ENCODE measurements at places on chromosomes 13 and 19. TPM values are rescaled to one million over a fixed set of nuclear protein-coding genes. Genes with fewer than 3 reads are reported as not detected.

DNA sequence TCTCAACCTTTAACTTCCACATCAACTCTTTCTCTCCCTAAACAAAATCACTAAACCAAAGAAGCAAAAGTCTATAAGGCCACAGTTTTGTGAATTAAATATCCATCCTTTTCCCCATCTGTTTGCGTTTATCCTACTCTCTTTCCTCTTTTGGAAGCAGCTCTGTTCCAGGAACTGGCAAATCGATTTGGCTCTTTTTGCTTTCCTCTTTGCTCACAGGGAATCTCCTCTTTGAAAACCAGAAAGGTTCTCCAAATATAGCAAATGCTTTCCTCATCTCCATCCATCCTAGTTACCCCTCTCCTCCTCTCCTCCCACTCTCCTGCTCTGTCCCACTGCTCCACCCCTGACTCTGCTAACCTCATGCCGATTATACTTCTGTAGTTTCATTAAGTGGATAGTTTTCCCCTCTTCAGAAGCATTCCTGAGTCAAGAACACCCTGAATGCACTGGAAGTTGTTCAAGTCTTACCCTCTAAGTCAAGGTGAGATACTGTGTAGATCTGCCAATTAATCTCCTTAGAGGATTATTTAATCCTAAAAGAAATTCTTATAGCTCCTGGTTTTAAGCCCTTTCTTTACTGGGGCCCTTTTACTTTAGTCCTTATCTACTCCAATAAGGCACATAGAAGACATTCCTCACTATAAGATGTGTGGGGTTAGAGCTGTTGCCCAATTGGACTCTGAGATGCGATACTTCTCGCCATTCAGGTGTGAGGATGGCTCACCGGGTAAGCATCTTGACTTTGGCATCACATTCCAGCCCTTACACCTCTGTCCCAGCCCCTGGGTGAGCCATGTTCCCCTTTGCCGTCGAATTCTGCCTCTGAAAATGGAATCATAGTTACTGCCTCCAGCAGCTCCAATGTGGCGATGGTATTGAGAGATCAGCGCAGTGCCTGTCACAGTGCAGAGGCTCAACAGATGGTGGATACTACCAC lies 67.6 kb downstream of the COL4A2 start:
- DNase-seq, result no peak

DNA sequence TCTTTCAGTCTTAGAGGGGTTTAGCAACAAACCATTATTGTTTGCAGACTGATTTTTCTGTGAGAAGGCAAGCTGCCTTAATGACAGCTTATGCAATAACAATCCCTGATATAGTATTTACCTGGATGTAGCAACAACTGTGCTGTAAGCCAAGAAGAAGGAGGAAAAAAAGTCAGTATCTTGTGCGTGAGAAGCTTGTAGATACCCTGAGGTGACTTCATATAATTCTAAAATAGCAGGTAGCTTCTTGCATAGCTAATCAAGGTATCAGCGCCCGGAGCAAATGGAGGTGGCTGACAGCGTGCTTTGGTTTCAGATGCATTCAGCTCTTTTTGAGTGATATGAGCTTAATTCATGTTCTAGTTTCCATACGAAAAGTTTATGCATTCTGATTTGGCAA lies 309.8 kb downstream of the KLF5 start:
- DNase-seq, result no peak

DACH1 gene
- 0.04 TPM for total RNA-seq

CDC42EP5 gene
- 0.38 TPM for total RNA-seq

- DNase-seq, result no peak
These were observed 569.2 kb downstream of the MYO16 start for GRCh38 chr13:109198585-109198984.

DNA sequence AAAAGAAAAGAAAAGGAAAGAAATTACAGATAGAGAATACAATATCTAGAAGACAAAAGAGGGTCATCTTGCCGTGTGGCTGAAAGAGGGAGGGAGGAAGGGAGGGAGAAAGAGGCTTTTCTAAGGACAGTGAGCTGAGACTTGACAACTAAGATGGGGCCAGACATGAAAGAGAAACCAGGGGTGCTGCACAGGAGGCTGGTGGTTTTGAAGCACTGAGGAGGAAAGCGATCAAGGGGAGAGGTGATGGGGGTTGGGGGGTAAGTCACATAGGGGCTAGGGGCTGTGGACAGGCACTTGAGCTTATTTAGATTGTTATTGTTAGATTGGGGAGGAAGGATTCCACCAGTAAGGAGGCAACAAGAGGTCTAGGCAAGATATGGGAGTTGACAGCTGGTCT lies 17.3 kb downstream of the PNPLA6 start:
- DNase-seq, result no peak

DNA sequence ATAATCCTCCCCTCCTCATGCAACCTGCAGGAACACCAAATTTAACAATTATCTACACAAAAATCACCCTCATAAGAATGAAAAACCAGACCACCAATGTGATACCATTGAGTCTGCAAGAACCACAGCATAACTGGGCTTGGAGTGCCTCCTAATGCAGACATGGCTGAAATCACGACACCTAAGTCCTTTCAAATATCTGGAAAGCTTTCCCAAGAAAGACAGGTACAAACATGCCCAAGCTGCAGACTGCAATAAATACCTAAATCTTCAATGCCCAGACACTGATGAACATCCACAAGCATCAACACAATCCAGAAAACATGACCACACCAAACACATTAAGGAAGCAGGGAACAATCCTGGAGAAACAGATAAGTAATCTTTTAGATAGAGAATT lies 417.1 kb downstream of the LMO7 start:
- no peak for DNase-seq

MCEMP1 gene
- 0.63 TPM for total RNA-seq

TIMM44 gene
- 186 TPM for total RNA-seq

GNG7 gene
- total RNA-seq, result 0.20 TPM

DNA sequence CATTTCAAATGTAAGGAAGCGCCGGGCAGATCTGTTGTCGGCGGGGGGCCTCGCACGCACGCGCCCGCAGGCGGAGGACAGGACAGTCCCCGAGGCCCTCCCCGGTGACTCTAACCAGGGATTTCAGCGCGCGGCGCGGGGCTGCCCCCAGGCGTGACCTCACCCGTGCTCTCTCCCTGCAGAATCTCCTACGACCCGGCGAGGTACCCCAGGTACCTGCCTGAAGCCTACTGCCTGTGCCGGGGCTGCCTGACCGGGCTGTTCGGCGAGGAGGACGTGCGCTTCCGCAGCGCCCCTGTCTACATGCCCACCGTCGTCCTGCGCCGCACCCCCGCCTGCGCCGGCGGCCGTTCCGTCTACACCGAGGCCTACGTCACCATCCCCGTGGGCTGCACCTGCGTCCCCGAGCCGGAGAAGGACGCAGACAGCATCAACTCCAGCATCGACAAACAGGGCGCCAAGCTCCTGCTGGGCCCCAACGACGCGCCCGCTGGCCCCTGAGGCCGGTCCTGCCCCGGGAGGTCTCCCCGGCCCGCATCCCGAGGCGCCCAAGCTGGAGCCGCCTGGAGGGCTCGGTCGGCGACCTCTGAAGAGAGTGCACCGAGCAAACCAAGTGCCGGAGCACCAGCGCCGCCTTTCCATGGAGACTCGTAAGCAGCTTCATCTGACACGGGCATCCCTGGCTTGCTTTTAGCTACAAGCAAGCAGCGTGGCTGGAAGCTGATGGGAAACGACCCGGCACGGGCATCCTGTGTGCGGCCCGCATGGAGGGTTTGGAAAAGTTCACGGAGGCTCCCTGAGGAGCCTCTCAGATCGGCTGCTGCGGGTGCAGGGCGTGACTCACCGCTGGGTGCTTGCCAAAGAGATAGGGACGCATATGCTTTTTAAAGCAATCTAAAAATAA lies 18.2 kb downstream of the IL17D start:
- peak; percentile 30 for DNase-seq

DNA sequence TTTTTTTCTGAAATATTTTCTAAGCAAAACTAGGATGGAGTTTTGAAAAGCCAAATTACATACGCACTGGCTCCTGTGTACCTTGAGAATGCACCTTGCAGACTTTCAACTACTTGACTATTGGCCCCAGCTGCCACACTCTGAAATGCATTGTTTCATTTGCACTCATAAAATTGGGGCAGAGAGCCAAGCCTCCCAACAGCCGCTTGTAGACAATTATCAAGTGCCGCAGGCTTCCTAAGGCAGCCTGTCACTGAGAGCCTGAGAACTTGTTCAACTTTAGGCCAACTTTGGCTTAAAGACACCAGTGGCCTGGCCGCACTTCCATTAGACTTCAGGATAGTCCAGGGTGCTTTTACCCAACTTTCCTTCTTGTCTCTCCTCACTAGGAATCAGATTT lies 115.7 kb upstream of the STARD13 start:
- no peak for DNase-seq

LYPD3 gene
- total RNA-seq, result 0.33 TPM

- DNase-seq, result no peak
These were observed 119.9 kb downstream of the STK24 start for GRCh38 chr13:98457053-98457452.

NLRP7 gene
- not detected for total RNA-seq

GRCh38 chr13:85091631-85092234 lies 707.5 kb downstream of the SLITRK6 start:
- DNase-seq, result no peak

DNA sequence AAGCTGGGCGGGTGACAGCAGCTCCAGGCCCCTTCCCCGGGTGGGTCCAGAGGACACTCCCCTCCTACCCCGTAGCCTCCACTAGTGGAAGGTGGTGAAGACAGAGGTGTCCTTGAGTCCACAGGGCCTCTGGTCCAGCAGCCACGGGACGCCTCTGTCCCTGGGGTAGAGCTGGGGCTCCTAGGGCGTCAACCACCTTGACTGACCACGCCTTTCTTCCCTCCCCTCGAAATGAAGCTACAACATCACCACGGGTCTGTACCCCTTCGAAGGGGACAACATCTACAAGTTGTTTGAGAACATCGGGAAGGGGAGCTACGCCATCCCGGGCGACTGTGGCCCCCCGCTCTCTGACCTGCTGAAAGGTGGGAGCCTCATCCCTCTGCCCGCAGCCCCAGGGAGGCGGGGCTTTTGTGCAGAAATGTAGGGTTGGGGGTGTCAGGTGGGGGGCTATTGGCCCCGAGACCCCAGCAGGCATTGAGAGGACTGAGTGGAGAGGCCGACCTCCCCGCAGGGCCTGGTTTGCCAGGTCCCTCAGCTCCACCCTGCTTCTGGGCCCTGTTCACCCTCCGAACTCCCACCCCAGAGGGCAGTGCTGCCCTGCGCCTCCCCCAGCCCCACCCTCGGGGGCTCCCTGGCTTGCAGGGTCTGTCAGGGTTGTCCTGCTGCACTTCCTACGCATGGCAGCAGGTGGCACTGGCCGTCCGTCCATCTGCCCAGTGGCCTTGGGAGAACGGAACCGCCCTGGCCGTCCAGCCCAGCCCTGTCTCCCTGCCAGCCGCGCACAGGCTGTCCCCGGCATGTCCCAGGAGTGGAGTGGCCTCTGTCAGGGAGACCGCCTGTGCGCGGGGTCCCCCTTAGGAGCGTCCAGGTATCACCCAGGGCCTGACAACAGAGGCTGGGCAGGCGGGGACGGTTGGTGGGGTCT lies 15.7 kb downstream of the STK11 start:
- DNase-seq, result no peak

DNA sequence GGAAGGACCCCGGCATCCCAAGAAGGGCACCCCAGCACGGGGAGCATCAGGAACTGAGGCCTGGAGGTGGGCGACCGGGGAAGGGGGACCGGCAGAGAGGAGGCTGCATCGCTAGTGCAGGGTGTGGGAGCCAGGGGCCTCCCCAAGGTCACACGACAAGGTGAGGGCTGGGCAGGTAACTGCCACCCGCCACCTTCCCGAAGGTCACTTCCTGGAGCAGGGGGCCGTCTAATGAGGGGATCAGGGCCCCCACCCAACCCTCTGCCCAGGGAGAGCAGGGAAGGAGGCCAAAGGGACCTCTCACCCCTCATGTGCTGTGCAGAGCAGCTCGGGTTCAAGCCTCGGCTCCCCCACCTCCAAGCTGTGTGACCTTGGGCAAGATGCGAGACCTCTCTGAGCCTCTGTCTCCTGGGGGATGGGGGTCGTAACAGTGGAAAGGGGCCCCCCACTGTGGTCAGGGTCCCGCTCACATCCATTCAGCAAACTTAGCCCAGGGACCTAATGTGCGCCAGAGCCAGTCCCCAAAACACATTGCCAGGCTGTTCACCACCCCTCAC lies 6.0 kb downstream of the ZBTB7A start:
- no peak for DNase-seq

LRRC63 gene
- 0.18 TPM for total RNA-seq

SCEL gene
- total RNA-seq, result not detected

POMP gene
- total RNA-seq, result 120 TPM

DNA sequence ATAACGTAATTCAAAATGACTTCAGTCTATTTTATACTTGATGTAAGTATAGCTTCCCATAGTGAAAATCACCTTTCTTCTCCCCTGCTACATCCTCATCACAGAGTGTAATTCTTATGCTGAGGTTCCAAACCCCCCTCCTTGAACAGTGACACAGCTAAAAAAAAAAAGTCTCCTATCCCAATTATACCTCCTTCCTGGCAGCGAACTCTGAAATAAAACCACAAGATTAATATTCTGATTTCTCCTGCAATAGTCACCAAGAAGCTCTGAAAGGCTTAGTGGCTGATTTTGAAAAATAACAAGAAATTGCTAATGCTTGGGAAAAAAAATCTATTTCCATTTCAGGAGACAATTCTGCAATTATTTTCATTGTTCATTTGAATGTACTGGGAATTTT lies 36.3 kb downstream of the EFNB2 start:
- no peak for DNase-seq

DNA sequence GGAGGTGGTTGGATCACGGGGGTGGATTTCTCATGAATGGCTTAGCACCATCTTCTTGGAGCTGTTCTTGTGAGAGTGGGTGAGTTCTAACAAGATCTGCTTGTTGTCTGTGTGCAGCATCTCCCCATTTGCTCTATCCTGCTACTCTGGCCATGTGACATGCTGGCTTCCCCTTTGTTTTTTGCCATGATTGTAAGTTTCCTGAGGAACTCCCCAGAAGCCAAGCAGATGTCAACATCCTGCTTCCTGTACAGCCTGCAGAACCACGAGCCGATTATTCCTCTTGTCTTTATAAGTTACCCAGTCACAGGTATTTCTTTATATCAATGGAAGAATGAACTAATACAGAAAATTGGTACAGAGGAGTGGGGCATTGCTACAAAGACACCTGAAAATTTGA lies 2.3 kb upstream of the SIGLEC12 start:
- no peak for DNase-seq

RETN gene
- total RNA-seq, result not detected

USP12 gene
- 13.1 TPM for total RNA-seq

GPR12 gene
- total RNA-seq, result not detected

Measured in K562 (cell line).